ENCODE measurements at places on chromosomes 2 and 18.

GRCh38 chr2:64101141-64101591, 43.1 kb downstream of the PELI1 start:
- DNase-seq, result no peak

DNA sequence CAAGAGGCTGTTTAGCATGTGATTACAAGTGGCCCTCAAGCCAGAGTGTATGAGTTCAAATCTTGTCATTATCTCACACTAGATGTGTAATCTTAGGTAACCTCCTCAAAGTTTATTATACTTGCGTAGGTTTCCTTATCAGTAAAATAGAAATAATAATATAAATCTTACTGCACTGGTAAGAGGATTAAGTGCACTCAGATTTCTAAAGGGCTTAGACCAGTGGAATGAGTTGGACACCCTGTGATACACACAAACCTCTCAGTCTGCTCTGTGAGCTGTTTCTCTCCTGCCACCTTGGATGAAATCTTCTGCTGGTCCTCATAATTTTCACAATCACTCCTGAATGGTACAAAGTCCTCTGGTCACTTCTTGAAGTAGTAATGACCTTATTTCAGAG, 145.4 kb upstream of the ZNF516 start:
- DNase-seq, result no peak

DNA sequence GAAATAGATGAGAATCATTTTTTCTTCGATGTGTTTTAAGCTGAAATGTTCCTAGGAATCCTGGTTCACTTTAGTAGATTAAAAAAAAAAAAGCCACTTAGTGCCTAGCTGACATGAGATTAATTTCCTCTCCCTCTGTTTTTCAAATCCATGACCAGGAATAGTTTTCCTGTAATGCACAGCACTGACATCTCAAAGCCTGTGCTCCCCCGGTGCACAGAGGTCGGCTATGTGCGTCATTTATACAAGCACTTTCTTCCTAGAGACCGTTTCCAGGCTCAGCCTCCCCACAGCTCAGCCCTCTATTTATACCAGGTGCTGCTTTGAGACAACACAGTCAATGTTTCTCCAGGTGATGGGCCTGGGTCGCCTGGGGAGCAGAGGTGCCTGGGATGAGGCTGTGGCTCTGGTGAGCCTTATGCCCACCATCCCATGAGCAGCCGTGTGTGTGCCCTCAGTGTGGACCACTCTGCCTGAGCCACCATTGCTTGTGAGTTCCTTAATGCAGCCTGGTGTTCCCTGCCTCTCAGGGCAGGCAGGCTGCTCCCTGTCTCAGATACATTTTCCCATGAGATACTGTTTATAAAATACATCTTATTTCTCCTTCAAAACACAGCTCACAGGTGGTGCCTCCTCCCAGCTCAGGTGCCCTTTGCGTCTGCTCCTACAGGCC, 515.7 kb upstream of the HS6ST1 start:
- no peak for DNase-seq

GRCh38 chr2:181393472-181393871, 63.7 kb upstream of the ITGA4 start:
- peak; percentile 77 for DNase-seq

DNA sequence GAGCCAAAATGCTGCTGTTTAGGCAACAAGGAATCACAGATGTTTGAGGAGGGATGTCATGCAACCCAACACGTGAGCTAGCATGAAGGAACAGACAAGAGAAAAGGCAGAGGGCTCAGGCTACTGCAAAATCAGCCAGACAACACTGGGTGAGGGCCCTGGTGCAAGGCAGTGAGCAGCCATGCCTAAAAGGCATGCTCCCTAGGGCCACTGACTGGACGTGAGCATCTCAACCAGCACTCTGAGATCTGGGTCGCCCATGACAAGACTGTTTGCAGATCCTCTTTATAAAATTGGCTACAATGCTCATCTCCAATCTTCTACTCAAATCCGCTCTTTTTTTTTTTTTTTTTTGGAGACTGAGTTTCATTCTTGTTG, 49.1 kb downstream of the KIAA2012 start:
- no peak for DNase-seq

GRCh38 chr18:8754995-8755960, 49.9 kb downstream of the MTCL1 start:
- peak; percentile 43 for DNase-seq

GRCh38 chr2:154912215-154912614, 213.7 kb downstream of the KCNJ3 start:
- DNase-seq, result no peak

DNA sequence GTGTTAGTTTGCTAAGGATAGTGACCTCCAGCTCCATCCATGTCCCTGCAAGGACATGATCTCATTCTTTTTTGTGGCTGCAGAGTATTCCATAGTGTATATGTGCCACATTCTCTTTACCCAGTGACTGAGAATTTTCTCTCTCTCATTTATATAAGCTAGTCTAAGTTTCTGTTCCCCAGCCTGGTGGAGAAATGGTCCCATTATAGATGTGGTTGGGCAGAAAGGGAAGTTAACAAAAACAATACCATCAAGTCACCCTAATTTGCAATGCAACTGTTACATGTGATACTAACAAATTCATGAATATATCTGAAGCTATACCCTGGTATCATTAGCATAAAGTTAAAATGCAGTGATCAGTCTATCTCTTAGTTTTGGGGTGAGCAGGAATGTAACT, 54.0 kb downstream of the DNER start:
- DNase-seq, result no peak
